Spinal cord (tissue), 10 donors: ENCODE measurements at places on chromosomes 7 and 10. TPM values are rescaled to one million over a fixed set of nuclear protein-coding genes. Genes with fewer than 3 reads are reported as not detected.
A peak's percentile ranks its signal among the peaks of the same experiment; 100 is the strongest.

GRCh38 chr10:112227331-112227987, 43.9 kb upstream of the GPAM start:
- no peaks in the 10 kb centered on the region for H3K27me3 ChIP-seq
- H3K4me3 ChIP-seq: no peak overlapping the region

Gene SGCE
- 77.9 TPM for polyA plus RNA-seq

GRCh38 chr7:97731736-97732564, at the start of gene TAC1:
TSS of gene TAC1 (plus strand) at chr7:97732086. CDS start at chr7:97732613, 527 bp downstream.
- no peak within 1 kb of the TSS for H3K27ac ChIP-seq
- H3K4me1 ChIP-seq: peaks cover 24% of the 10 kb centered on the region
- DNase-seq: no peak
- peaks cover 48% of the 10 kb centered on the region for H3K27me3 ChIP-seq
- no peaks in the 10 kb centered on the region for H3K36me3 ChIP-seq

Gene COMMD3
- polyA plus RNA-seq: 69.6 TPM

Gene ZDHHC6
- 49.0 TPM for polyA plus RNA-seq

Gene DCLRE1C
- 13.1 TPM for polyA plus RNA-seq

GRCh38 chr10:72679838-72680241, 12.1 kb upstream of the MCU start:
- H3K27me3 ChIP-seq: no peaks in the 10 kb centered on the region
- no peaks in the 10 kb centered on the region for H3K36me3 ChIP-seq
- no peaks in the 10 kb centered on the region for H3K4me1 ChIP-seq
- H3K27ac ChIP-seq: no peak overlapping the region

GRCh38 chr7:88322151-88322550, 15.5 kb upstream of the STEAP4 start:
- H3K36me3 ChIP-seq: no peaks in the 10 kb centered on the region
- no peak overlapping the region for H3K27ac ChIP-seq
- no peak for DNase-seq
- H3K4me1 ChIP-seq: no peaks in the 10 kb centered on the region
- no peaks in the 10 kb centered on the region for H3K27me3 ChIP-seq

Gene SPDYE8
- 0.36 TPM for polyA plus RNA-seq

DNA sequence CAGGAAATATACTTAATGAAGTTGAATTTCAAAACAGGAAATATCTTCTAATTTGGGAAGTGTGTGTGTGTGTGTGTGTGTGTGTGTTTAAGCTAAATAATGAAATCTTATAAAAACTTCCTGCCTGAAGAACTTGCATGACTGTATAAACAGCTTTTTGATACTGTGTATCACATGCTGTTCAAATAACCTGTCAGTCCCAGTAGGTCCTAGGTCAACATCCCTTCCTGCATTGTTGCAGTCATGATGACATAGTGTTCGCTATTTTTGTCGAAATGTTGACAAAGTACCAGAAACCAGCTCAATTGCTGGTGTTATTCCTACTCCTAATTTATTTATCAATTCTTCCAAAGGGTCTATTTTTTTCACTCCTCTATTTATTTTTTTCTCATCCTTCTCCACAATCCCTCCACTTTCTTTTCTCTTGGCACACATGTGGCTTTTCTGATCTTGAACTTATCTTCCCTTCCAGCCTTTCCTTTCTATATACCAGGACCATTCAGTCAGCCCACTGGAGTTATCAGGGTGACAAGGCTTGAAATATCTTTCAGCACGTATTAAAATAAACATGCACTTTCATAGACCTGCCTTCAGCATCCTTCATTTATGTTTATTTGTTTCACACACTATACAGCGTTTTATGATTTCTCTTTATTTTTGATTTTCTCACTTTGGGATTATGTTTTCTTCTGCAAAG, 115.8 kb downstream of the PLXDC2 start:
- H3K27me3 ChIP-seq: no peaks in the 10 kb centered on the region
- peak overlapping the region; percentile 3 for H3K27ac ChIP-seq
- H3K4me1 ChIP-seq: peaks cover 12% of the 10 kb centered on the region
- no peak overlapping the region for H3K4me3 ChIP-seq
- H3K36me3 ChIP-seq: no peaks in the 10 kb centered on the region

GRCh38 chr7:101896316-101896715, 78.9 kb downstream of the CUX1 start:
- no peak overlapping the region for H3K4me3 ChIP-seq
- no peaks in the 10 kb centered on the region for H3K27me3 ChIP-seq
- no peak for DNase-seq
- H3K27ac ChIP-seq: no peak overlapping the region
- H3K36me3 ChIP-seq: peaks cover 3% of the 10 kb centered on the region
- peaks cover 25% of the 10 kb centered on the region for H3K4me1 ChIP-seq

DNA sequence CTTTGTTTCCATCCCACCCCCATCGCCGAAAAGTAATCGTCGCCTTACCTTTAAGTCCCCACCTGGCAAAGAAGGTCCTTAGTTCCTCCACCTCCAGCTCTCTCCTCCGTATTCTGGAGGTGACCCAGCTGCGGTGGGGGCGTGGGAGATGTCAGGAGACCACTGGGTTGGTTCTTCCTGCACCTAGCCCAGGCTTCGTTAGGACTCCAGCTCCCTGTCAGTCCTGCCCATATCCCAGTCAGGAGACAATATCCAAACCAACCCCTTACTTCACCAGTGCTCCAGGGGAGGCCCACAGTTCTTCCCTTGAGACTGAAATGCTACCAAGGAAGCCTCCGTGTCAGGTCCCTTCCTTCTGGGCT, 693 bp downstream of the ADIRF start:
- no peak overlapping the region for H3K4me3 ChIP-seq
- H3K27ac ChIP-seq: peak overlapping the region; percentile 59
- no peak for DNase-seq
- H3K27me3 ChIP-seq: peaks cover 22% of the 10 kb centered on the region

DNA sequence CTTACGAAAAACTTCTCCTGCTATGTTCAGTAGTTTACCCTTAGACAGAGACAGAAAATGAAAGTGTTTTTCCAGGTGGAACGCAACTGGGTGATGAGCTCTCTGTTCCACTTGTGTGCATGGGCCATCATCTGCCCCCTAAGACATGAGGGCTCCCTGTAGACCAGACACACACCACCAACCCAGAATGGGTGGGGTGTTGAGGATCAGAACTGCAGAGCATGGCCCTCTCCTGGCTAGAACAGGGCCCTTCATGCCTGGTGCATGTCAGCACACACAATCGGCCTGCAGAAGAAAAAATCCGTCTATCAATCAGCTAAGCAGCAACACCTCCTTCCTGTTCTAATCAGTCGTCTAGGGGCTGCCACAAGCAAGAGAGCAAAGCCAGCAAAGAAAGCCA, 186.2 kb upstream of the INHBA start:
- no peaks in the 10 kb centered on the region for H3K36me3 ChIP-seq
- no peak overlapping the region for H3K27ac ChIP-seq
- no peak for DNase-seq
- peaks cover 12% of the 10 kb centered on the region for H3K4me1 ChIP-seq

GRCh38 chr10:68446179-68446578, 25.6 kb downstream of the DNA2 start:
- no peaks in the 10 kb centered on the region for H3K4me1 ChIP-seq
- DNase-seq: no peak
- no peak overlapping the region for H3K4me3 ChIP-seq
- peaks cover 13% of the 10 kb centered on the region for H3K36me3 ChIP-seq
- no peak overlapping the region for H3K27ac ChIP-seq

Gene C10orf105
- 8.2 TPM for polyA plus RNA-seq

DNA sequence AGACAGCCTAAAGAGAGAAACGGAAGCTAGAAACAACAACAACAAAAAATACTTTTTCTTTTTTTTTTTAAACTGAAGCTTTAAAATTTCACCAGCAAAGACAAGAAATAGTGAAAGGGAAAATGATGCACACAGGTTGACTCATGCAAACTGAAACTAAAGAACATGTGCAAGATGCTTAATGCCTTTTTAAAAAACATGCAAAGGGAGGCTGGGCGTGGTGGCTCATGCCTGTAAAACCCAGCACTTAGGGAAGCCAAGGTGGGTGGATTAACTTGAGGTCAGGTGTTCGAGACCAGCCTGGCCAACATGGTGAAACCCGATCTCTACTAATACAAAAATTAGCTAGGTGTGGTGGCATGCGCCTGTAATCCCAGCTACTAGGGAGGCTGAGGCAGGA, 15.1 kb upstream of the CUBN start:
- no peak overlapping the region for H3K27ac ChIP-seq
- DNase-seq: no peak
- H3K36me3 ChIP-seq: no peaks in the 10 kb centered on the region
- no peaks in the 10 kb centered on the region for H3K4me1 ChIP-seq

GRCh38 chr7:20249376-20249775, 32.2 kb upstream of the MACC1 start:
- no peak for DNase-seq
- H3K4me3 ChIP-seq: no peak overlapping the region
- no peak overlapping the region for H3K27ac ChIP-seq
- H3K4me1 ChIP-seq: no peaks in the 10 kb centered on the region
- H3K27me3 ChIP-seq: no peaks in the 10 kb centered on the region

GRCh38 chr7:19772841-19773760, at the start of gene TMEM196:
TSS of gene TMEM196 (minus strand) at chr7:19773617. CDS start at chr7:19772696, 921 bp downstream.
- H3K36me3 ChIP-seq: no peaks in the 10 kb centered on the region
- H3K4me1 ChIP-seq: peaks cover 7% of the 10 kb centered on the region
- DNase-seq: peak; percentile 74
- H3K27ac ChIP-seq: peak within 1 kb of the TSS; percentile 65
- H3K27me3 ChIP-seq: peaks cover 3% of the 10 kb centered on the region

- no peak for DNase-seq
- H3K27me3 ChIP-seq: no peaks in the 10 kb centered on the region
- H3K36me3 ChIP-seq: no peaks in the 10 kb centered on the region
- H3K4me1 ChIP-seq: peaks cover 6% of the 10 kb centered on the region
Measured at GRCh38 chr10:86301971-86302370, 64.6 kb downstream of the GRID1 start.

Gene GIMAP1
- polyA plus RNA-seq: 2.7 TPM

Gene NKX1-2
- 2.0 TPM for polyA plus RNA-seq

Gene TMEM254
- polyA plus RNA-seq: 46.9 TPM

Gene VAX1
- polyA plus RNA-seq: not detected

DNA sequence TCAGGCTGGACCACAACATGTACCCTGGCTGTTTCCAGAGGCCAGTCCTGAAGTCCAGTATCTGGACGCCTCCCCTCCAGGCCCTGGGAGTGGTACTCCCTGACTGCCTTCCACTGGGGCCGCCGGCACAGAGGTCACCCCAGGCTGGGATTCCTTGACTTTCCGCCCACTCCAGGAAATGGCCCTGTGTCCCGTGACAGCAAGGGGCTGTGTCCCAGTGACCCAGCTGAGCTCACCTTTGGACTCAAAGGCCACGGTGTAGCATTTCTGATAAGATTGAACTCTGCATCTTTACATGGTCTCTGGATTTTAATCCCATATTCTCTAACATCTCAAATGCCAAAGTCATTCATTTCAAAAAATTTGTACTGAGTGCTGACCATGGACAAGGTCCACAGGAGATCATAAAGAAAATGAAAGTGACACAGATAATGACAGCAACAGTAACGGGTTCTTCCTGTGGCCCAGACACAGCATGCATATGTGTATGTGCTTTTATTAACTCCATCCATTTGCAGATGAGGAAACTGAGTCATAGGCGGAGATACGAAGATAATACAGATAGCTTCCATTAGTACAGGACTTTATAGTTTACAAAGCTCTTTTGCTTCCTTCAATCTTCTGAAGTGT, 5.4 kb downstream of the ADAMTS14 start:
- peaks cover 41% of the 10 kb centered on the region for H3K4me1 ChIP-seq
- DNase-seq: no peak
- peaks cover 9% of the 10 kb centered on the region for H3K27me3 ChIP-seq

GRCh38 chr7:2450198-2451107, 25.7 kb downstream of the GRIFIN start:
- peaks cover 19% of the 10 kb centered on the region for H3K36me3 ChIP-seq
- peaks cover 34% of the 10 kb centered on the region for H3K4me1 ChIP-seq
- H3K27me3 ChIP-seq: no peaks in the 10 kb centered on the region
- DNase-seq: no peak
- no peak overlapping the region for H3K27ac ChIP-seq
- no peak overlapping the region for H3K4me3 ChIP-seq

Gene FAM25G
- polyA plus RNA-seq: not detected

DNA sequence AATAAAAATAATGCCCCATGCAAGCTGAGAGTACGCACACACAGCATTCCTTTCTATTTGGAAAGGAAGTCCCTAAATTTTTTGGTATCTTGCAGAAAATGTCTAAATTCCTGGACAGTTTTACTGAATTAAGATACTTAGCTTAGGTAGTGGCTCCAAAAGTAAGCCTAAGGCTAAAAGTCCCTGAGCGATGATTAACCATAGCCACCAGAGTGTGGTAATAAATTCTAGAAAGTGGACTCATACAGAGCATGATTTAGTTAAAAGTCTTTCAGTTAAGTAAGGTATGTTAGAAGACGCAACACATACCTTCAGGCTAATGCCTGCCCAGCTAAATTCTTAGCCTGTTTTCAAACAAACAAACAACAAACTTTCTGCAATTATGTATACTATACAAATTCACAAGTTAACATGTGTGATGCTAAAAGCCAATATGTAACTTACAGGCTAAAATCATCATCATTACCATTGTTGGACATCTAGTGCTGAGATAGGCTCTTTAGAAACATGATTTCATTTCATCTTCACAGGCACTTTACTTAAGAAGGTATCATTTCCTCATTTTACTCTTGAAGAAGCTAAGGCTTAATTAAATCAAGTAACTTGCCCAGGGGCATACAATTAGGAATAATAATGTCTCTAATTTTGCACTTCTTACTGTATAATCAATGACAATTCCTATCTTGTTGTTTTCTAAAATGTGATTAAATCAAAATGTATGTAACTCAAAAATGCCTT, 261.4 kb upstream of the YAE1 start:
- DNase-seq: no peak
- no peak overlapping the region for H3K27ac ChIP-seq
- H3K4me3 ChIP-seq: no peak overlapping the region
- H3K27me3 ChIP-seq: no peaks in the 10 kb centered on the region
- peaks cover 3% of the 10 kb centered on the region for H3K4me1 ChIP-seq
- no peaks in the 10 kb centered on the region for H3K36me3 ChIP-seq

GRCh38 chr10:122291739-122292138, 20.6 kb downstream of the BTBD16 start:
- H3K27ac ChIP-seq: no peak overlapping the region
- no peak overlapping the region for H3K4me3 ChIP-seq
- H3K4me1 ChIP-seq: peaks cover 4% of the 10 kb centered on the region
- no peaks in the 10 kb centered on the region for H3K36me3 ChIP-seq

Gene CYP2C19
- not detected for polyA plus RNA-seq

DNA sequence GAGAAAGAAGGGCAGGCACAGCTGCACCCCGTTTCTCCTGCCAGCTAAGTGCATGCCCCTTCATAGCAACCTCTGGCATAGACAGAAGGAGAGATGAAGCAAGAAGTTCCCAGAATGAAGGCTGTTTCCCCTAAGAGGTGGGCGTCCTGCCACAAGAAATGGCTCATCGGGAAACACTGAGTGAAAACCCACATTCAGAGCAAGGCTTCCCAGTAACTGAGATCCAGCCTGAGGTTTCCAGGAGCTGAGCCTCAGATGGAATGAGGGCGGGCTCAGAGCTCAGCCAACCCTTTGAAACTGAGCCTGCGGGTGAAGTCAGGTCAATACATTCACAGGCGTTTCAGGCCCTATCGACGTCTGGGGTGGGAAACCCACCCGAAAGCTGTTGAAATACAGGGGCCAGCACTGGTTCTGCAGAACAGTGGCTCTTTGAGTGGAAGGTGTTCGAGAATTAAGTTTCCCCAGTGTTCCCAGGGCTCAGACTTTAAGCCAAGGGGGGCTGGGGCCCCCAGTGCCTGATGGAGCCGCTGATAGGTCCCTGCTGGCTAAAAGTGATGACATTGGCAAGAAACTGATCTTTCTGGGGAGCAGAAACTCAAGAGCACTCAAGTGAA, 510.2 kb downstream of the RPS24 start:
- H3K27me3 ChIP-seq: no peaks in the 10 kb centered on the region
- H3K4me3 ChIP-seq: no peak overlapping the region
- H3K36me3 ChIP-seq: no peaks in the 10 kb centered on the region
- H3K27ac ChIP-seq: peak overlapping the region; percentile 82
- peak; percentile 82 for DNase-seq
